SHP77 treated with DMSO at 0.1 percent for 48 hours (cell line): ENCODE measurements at places on chromosomes 16 and 17.

DNA sequence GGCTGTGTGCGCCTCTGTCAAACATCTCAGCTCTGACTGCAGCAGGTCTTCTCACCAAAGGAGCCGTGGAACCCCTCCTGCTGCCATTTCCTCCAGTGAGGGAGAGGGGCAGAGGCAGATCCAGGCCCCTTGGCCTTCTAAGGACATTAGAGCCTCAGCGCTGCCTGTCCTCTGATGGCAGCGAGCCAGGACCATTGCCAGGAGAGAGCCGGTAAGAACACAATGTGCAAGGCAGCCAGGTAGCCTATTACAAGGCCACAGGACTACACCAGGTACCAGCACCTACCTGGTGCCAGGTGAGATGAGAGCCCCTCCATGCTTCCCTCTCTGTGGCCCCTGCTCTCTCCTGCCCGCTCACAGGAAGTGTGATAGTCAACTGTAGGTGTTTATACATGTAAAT lies 11.0 kb downstream of the LRRC75A start:
- no peak for DNase-seq

- peak; percentile 20 for DNase-seq
Observed at GRCh38 chr17:21272881-21273792, 11.4 kb upstream of the MAP2K3 start.

DNA sequence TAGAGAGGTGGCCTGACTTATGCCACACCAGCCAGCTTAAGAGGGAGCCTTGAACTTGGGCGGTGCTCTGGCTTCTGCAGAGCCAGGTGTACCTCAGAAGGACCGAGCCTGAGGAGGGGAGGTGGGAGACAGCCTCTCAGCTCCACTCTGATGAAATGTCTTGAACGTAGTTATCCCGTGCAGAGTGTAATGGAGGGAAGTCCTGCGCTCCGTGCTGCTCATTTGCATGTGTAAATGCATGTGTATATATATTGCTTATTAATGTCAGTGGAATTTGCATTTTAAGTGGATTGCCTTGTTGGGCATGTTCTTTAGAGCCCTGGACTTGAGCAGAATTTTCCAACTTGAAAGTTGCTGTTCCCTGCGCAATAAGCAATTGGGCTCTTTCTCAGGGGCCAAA lies 264.9 kb upstream of the SDK2 start:
- DNase-seq: no peak

DNA sequence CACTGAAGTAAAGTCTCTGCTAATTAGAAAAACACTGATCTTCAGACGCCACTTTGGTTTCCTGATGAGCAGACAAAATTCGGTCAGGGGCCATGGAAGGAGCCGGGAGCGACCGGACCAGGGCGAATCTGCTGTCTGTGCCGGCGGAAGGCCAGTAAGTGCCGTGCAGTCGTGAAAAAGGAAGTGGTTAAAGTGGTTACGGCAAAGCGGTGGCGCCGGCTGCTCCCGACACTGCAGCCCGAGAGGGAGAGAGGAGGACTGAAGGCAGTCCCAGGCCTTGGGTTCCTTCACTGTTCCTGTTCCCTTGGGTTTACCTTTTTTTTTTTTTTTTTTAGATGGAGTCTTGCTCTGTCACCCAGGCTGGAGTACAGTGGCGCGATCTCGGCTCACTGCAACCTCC lies 17.3 kb upstream of the HEXD start:
- DNase-seq: no peak

DNA sequence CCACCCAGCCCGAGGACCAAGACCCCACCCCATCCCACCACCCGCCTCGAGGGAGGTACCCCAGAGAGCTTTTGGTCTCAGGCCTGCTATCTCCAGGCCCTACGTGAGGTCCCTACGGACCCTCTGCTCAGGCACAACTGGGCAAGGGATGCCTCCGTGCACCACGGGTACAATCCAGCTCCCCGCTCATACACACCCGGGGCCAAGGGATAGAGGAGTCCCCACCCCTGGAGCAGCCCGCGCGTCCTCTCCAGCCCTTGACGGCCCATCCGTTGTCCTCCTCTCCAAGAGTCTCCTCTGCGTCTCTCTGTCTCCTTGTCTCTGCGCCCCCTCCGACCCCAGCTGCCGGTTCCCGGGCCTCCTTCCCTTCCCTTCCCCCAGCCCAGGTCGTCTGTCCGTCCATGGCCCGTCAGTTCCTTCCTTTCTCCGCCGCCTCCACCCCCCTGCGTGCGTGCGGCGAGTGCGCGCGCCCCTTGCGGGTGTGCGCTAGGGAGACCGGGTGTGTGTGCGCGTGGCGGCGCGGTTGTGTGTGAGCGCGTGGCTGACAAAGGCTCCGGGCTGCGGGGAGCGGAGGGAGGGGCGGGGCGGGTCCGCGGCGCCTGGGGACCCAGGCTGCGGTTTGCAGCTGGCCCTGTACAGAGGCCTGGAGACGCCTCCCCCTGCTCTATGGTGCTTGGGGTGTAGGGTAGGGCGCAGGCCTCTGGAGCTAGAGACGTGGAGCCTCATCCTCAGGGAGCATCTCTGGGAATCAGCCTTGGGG lies 930 bp downstream of the SPNS2 start:
- no peak for DNase-seq

DNA sequence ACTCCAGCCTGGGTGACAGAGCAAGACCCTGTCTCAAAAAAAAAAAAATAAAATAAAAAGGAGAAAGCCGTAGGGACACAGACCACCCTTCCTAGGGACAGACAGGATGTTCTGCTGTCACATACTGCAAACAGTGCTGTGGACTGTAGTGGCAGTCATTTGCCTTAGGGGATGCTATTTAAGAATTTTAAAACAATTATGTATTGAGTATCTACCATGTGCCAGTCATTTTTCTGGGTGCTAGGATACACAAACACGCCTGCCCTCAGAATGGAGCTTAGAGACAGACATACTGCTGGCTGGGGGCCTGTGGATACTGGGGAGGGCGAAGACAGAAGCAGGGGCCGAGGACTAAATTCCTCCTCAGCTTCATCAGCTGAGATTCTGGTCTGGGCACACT lies 45.5 kb downstream of the MRC2 start:
- DNase-seq: no peak

- no peak for DNase-seq
Observed at GRCh38 chr17:45692661-45693060, 91.5 kb upstream of the CRHR1 start.

- DNase-seq: no peak
Observed at GRCh38 chr17:30117675-30118081, 1.1 kb downstream of the NSRP1 start.

GRCh38 chr16:82583422-82583821 lies 43.3 kb upstream of the CDH13 start:
- no peak for DNase-seq

DNA sequence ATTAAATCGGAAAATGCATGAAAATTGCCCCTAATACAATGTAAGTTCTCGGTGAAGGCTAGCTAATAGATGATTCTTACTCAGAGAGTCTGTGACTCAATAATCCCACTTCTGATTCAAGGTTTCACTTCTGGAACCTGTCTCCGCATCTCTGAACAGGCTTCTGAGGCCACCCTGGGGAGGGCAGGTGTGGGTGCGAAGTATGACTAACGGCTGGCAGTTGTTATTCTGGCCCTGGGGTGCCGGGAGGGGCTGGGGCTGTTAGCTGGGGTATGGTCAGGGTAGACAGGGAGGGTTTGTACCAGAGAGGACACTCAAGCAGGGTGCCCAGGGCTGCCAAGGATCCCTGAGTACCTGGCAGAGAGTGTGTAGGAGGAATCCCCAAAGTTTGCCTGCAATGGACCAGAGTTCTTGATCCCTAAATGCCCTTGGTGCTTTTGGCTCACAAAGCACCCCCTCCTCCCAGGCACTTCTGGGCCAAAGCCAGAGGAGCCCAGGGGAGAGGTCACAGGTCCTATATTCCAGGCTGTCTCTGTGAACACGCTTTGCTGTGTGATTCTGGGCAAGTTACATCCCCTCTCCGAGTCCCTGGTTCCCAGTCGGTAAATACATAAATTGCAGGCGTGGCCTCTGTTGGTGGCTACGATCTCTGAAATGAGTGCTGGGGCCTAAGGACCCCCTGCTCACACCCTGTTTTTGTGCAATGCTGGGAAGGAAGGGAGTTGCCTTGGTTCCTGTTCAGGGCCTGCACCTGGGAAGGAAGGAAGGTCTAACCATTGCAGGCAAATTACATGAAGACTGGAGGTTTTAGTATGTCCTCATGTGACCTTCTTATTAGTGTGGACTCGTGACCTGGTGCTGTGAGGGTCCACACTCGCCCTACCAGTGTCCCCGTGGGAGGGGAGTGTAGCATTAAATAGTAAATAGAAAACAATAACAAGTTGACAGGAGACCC lies 49.9 kb upstream of the CPNE2 start:
- DNase-seq: no peak

DNA sequence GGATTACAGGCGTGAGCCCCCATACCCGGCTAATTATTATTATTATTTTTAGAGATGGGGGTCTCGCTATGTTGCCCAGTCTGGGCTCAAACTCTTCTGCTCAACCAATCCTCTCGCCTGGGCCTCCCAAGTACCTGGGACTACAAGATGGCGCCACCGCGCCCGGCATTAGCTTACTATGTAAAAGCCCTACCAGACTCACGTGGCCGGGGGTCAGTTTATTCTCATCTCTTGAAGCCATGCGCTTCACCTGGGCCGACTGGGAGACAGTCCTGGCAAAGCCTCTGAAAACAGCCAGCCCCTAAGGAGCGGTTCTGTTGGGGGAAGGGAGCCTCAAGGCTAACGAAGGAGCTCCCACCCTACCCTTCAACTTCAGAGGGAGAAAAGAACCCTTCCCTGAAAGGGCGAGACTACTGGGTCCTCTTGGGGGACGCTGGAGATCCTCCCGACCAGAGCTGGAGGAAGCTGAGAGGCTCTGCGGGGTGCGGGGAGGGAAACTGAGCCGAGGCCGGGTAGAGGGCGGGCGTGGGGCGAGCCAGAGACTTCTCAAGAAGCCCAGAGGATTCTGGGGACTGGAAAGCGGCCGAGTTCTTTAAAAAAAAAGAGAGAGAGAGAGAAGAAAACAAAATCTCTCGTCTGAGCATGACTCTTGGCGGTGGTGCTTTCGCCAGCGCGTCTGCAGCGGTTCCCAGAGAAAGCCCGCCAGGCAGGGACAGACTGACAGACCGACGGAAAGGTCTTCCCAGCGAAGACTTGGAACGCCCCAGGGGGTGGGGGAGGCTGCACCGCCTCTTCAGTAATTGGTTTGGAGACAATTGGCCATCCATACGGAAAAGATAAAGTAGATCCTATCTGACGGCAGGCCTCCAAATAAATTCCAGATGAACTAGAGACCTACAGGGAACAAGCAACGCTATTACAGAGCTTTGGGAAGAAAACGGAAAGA lies 5.6 kb upstream of the TUBG2 start:
- no peak for DNase-seq

GRCh38 chr16:85350973-85351372 lies 238.7 kb upstream of the CIBAR2 start:
- peak; percentile 95 for DNase-seq

GRCh38 chr16:55123652-55124051 lies 193.0 kb downstream of the IRX5 start:
- DNase-seq: no peak

GRCh38 chr17:44191941-44192496 lies 5.2 kb downstream of the TMUB2 start:
- no peak for DNase-seq

GRCh38 chr16:78390508-78391324 lies 291.3 kb downstream of the WWOX start:
- DNase-seq: no peak

DNA sequence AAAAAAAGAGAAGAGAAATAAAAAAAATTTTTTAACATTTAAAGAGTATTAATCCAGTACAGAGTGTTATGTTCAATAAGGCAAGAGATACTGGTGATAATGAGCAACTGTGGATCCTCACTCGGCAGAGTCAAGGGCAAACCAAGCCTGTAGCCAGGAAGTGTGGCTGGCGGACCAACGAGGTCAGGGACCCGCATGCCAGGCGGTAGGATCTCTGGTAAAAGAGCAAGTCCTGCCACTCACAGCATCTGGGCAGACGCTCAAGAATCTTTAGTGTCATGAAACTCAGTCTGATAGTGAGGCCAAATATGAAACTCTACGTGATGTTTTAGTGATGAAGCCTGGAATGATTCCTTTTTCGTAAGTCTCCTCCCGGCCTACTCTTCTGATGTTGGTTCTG lies 8.3 kb upstream of the GEMIN4 start:
- DNase-seq: no peak

DNA sequence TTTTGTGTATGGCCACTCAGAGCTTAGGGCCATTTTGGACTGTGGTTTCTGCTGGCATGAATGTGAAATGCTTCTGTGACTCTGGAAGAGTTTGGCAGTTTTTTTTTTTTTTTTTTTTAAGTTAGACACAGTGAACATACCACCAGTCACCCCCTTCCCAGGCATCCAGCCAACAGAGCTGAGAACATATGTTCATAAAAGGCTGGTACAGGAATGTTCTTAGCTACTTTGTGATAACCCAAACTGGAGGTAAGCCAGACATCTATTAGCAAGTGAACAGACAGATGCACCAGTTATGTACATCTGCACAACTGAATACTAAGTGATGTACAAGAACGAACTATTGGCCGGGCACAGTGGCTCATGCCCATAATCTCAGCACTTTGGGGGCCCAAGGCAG lies 92.7 kb downstream of the ABCC1 start:
- no peak for DNase-seq

- DNase-seq: no peak
Observed at GRCh38 chr17:15332338-15332737, 9.1 kb downstream of the TEKT3 start.

GRCh38 chr17:27256225-27257030 lies 37.5 kb upstream of the WSB1 start:
- DNase-seq: no peak

DNA sequence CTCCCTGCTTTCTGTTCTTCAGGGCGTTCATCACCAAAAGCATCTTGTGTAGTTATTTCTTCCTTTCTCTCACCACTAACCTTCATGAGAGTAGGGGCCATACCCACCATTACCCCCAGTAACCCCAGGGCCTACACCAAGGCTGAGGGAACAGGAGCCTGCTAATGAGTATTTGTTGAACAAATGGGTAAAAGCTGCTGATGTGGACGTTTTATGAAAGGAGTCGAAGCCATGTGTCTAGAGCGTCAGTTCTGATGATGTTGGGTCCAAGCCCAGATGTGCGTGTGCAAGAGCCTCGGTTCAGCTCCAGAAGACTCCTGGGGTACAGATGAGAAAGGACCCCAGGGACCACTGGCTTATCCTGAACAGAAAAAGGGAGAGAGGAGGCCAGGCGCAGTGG lies 77.1 kb upstream of the TBC1D3K start:
- no peak for DNase-seq

DNA sequence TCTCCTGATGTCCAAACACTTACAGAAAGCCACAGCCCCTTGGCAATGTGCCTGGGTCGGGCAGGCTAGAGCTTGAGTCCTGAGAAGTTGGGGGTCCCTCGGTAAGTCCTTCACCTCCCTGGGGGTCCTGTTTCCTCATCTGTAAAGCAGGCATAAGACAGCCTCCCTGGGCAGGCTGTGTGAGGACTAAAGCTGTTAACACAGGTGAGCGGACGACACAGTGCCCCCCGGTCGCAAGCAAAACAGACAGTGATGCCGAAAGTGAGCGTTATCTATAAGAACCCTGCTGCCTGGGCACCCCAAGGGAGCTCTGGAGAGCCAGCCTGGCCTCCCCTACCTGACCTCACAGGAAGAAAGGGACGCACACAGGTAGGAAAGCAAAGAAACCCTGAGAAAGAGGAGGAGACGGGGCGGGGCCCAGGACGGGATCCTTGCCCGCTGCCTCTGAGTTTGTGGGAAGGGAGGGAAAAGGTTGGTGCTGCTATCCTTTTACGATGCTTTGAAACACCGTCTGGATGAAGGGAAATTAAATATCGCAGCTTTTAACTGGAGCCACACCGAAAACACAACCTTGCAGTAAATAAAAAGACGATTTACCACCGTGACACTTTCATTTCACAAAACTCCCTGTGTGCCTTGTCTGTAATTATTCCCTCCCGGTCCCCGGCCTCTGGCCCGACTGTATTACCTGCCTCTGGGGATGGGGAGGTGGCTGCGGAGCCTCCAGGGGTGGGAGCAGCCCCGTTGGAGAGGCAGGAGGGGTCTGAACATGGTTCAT lies 67.1 kb downstream of the ENGASE start:
- DNase-seq: no peak
